ENCODE measurements at places on chromosomes 3 and 15.

GRCh38 chr3:36823806-36824205 is 59.5 kb upstream of the DCLK3 start:
- no peak for DNase-seq

DNA sequence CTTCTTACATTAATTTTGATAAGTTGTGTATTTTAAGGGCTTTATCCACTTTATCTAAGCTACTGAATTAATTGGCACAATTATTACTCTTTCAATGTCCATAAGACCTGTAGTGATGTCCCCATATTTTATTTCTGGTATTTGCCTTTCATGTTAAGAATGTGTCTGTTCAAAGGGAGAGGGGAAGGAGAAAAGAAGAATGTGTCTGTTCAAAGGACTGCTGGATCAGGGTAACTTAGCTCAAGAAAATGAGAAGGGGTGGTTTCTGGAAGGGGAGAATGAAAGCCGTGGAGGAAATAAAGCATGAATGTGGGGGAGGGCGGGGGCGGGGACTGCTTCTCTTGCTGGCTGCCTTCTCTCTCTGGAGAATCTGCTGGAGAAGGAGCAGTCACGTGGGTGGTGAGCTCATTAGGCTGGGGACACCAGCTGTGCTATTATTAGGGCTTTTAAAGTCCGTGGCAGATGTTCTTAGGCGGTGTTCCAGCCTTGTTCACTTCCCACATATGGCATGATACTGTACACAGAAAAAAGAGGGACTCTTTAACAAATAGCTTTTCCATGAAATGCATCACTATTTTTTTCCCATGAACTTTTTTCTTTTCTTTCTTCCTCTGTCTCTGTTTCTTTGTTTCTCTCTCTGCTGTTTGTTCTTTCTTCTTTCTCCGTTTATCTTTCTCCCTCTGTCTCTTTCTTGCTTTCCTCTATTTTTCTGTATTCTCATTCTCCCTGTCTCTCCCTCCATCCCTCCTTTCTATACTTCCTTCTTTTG is 63.7 kb upstream of the ULK4 start:
- no peak for DNase-seq

DNA sequence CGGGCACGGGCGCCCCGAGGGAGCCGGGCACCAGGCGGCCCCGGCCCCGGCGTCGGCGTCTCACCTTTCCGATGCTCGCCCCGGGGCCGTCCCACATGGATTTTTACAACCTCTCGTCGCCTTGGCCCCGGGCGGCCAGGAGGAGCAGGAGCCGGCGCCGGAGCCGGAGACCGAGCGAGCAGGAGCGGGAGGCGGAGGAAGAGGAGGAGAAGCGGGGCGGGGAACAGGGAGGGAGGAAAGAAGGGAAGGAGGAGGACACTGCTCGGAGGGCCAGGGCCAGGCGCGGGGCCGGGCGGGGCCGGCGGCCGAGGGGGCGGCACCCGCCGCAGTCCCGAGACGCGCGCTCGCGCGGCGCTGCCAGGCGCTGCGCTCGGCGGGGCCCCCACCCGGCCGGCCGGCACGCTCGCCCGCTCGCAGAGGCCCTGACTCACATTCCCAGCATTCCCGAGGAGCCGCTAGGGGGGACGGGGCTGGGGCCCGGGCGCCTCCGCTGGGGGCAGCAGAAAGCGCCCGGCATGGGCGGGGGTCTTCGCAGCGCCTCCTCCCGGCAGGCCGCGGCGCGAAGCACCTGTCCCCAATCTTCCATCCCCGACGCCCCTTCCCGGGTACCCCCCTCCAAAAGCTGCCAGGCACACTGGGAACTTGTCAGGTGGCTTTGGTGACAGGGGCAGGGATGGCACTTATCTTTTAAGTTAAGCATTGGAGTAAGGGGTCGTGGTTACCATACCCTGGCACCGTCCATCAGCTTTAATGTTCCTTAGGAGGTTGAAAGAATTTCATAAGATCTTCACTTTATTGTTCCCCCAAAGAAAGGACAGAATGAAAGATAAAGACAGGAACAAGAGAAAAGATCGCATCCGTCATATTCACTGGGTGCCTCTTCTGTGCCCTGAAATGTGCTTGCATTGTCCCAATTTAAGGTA is at the start of gene ERC2:
Gene ERC2 (minus strand): TSS at position 284 of the 923 bp plus-strand sequence.
- no peak for DNase-seq

GRCh38 chr15:54226455-54226854 is 248.2 kb downstream of the UNC13C start:
- DNase-seq = no peak

DNA sequence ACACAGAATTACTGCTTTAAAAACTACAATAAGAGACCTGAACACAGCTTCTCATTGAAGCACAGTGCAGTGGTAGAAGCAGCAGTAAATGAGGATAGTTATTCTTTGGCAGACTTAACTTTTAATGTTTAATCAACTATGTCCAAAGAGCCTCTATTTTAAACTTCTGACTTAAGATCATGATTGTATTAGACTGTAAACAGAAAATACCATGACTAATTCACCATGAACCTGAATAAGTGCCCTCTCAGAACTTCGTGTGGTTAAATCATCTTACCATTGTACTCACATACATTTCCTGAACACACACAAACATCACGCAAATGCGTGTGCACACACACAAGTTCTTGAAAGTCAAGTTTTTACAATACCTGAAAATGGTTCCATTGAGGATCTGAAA is 13.9 kb downstream of the CEP152 start:
- DNase-seq = no peak

- DNase-seq = no peak
Observed at GRCh38 chr15:40285151-40285550, 2.3 kb upstream of the ANKRD63 start.

DNA sequence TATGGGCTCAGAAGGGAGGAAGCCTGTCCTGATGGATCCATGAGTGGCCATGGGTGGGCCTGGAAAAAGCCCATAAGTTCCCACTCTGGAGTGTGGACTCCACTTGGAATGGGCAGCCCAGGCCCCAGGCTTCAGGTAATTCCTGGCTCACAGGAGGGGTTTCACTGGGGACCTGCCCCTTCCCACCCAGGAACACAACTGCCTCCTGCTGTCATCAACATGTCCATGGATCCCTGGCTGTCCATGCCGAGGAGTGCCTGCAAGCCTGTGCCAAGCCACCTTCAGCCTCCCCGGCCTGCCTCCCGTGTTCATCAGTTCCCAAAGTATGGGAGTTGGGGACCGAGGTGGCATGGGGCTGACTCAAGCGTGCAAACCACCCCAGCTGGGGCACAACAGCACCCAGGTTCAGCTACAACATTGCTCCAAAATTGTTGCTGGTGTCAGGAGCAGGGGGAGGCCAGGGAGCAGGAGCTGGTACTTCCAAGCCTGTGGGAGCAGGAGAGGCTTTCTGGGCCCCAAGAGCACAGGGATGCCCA is 470.9 kb upstream of the ARL6 start:
- no peak for DNase-seq

GRCh38 chr15:92305343-92305742 is 88.3 kb upstream of the ST8SIA2 start:
- no peak for DNase-seq

- DNase-seq = no peak
Observed at GRCh38 chr15:96047255-96047931, 283.1 kb upstream of the NR2F2 start.

- DNase-seq = no peak
Observed at GRCh38 chr15:88624971-88625490, 3.9 kb downstream of the AEN start.

DNA sequence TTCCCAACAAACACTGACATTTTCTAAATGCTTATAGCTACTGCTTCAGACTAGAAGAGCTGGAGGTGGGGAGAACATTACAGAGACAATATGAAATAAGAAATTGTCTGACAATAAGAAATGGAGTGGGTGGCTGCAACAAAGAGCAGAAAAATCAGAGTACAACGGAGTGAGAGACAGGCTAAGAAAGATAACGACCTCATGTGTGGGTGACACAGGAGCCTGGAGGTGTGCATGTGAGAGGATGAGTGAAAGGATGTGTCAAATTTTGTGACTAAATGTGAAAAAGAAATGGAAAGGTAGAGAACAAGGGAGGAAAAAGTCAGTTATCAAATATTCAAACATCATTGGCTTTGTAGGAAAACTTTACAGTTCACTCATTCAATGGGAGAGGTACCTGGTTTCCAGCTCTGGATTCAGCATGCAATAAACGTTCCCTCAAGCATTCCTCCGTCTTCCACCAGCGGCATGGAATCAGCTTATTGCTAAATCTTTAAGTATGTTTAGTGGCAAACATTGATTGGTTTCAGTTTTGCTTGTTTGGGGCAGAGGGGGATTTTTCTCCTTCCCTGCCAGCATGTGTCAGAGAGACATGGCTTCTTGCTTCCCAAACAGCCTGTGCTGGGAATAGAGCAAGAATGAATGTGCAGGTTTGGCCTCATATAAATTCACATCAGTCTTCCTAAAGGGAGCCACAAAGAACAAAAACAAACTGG is 103.8 kb upstream of the CHRM5 start:
- no peak for DNase-seq
